NCI-H345 (cell line): ENCODE measurements at places on chromosomes 1 and 21.
A peak's percentile ranks its signal among the peaks of the same experiment; 100 is the strongest.

- no peak for DNase-seq
Observed at GRCh38 chr1:47993416-47993740, 3.8 kb downstream of the TRABD2B start.

- DNase-seq: no peak
Observed at GRCh38 chr1:3027611-3028371, 6.5 kb downstream of the ACTRT2 start.

DNA sequence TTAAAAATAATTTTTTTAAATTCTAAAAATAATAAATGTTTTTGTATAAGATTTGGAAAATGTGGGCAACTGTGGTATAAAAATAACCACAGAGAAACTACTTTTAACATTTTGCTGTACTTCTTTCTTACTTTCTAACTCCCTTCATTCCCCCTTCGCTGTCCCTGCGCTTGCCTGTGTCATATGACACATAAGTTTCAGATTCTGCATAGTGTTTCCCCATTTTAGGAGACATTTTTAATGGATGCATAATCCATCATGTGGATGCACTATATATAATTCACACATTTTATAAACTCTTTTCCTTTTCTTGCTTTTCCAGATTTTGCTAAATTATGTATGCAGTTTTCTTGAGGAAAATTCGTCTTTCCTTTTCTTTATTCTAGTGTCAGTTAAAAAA lies 16.3 kb downstream of the ATG4C start:
- no peak for DNase-seq

DNA sequence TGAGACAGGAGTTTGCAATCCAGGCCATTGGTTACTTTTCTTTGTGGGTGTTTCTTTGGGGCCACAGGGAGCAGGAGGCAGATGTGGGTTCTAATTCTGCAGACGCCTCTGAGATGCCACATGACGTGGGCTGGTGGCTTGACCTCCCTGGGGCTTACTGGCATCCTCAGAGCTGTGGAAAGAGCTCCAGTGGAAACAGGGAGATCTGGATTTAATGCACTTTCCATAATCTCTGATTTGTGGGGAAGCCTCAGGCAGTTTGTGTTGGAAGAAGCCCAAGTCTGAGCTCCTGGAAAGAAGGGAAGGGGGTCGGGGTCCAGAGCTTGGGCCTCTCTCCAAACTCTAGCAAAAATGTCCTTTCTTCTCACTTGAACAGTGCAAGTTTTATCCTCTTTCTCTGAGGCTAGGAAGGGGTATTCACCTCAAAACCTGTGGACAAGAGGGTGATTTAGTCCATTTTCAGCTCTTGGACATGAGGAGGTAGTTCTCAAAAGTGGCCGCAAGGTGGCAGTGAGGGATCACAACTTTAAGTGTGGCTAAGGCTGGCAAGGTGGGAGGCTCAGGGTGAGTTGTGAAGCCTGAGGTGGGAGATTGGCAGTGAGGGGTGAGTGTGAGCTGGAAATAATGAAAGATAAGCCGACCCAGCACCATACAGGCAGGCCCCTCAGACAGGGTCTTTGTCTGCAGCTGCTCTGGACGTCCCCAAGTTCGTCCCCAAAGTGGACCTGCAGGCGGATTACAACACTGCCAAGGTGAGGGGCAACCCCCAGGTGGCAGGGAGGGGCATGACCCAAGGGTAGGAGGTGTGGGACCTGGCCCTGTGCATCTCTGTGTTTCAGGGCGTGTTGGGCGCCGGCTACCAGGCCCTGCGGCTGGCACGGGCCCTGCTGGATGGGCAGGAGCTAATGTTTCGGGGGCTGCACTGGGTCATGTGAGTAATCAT lies 9.2 kb downstream of the IKBKE start:
- peak; percentile 56 for DNase-seq

GRCh38 chr1:41380979-41381691 lies 19.9 kb downstream of the FOXO6 start:
- peak; percentile 90 for DNase-seq

DNA sequence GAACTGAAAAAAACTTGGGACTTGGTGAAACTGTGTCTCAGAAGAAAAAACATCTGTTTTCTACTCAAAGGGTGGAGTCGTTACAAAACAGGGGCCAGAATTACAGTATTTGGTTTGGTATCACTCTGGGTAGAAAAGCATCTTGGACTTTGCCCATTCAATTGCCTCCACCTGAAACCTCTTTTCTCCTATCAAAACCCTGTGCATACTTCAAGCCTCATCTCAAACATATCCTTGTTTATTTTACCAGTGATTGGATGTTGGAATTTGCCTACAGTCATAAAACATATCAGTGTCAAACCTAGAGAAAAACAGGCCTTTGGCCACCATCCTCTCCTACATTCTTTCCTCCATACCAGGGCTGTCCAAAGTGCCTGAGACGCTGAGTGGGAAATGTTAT lies 281.5 kb downstream of the PLPP3 start:
- DNase-seq: no peak

DNA sequence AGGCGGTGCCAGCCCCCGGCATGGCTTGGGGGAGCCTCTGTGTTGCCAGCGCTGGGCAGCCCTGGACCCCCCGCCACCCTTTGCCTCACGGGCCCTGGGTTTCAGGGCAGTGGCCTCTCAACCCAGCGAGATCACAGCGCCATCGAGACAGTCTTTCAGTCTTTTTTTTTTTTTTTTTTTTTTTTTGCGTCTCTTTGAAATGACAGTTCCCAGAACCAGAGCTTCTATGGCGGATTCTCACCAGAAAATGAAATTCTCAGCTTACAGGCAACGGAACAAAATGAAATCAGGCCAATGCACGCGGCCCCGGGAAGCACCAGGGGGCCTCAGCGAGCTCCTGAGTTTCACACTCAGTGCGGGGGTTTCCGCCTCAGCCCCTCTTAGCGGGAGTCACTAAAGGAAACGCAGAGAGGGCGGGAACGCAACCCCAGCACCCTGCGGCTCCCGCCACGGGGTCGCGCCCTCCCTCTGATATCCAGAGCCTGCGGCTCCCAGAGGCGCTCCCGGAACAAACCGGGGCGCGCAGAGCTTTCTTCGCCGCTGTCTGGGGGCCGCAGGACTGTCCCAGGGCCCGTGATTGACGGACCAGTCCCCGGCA lies 8.0 kb upstream of the COL6A1 start:
- peak; percentile 36 for DNase-seq

DNA sequence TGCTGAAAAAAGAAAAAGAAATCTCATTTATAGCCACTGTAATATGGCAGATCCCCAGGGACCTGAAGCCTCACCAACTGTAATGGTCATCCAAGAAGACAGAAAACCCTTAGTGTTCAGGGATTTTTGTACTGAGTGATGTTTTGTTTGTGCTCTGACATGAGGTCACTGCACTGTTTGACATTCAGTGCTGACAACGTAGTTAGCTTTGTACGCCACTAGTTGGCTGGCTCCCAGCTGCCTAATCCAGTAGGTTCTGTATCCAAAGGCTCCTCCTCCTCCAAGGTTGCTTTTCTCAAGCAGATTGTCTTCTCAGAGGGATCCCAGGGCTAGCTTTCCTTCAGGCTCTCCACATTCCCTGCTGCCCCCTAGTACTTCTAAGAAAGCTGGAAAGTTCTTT lies 9.5 kb upstream of the YRDC start:
- no peak for DNase-seq

DNA sequence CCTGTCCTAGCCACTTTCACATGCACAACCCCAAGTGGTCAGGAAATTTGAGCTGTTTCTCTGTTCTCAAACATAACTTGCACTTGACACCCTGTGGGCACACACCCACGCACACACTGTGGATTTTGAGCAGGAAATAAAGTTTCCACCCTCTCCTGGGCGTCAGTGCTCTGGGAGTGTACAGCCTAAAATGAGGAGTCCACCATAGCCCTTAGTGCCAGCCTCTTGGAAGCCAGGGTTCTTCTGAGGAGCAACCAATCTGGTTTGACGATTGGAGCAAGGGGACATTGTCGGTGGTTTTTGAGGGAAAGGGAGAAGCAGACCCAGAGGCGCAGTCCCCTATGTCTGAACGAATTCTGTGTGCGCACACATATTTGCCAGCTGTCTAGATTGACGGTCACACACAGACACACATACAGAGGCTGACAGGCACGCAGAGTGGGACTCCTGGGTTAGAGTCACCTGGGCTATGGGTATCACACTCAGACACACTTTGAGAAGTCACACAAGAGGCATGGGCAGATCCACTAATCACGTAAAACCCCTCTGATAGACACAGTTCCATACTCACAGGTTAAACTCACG lies 2.7 kb downstream of the DMBX1 start:
- no peak for DNase-seq

- DNase-seq: no peak
Observed at GRCh38 chr1:247551721-247552120, 2.8 kb downstream of the GCSAML start.

DNA sequence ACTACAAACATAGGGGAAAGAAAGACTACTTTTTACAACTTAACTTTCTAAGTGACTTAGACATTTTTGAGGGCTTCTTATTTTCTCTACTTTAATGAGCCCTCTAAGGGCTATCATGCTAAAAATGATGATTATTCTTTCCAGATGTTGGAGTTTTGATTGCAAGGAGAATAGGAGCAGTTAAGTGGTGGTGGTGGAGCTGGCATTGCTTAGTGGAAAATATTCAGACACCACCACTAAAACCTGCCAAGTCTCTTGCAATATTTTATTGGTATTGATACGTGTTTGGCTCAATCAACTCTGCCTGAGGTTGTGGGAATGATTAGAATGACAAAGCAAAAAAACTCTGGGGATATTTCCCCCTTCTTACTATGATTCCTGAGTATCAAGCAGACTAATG lies 82.6 kb upstream of the PTGFR start:
- DNase-seq: no peak

DNA sequence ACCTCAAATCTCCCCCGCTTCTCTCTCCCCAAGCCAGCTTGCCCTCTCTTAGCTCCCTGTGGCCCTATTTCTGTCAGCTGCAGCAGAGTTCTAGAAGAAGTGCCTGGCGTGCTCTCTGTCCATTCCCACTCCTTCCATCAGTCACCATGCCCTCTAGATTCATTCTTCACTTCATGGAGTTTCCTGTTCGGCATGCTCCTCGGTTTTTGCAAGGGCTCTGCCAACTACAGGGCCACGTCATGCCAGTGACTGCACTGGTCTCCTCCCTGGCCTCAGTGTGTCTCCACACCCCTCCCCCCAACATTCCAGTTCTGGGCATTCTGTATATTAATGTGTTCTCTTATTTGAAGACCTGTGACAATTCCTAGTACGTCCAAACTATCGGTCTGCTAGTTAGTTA lies 113.9 kb downstream of the SLC45A1 start:
- no peak for DNase-seq

- DNase-seq: no peak
Observed at GRCh38 chr1:155334962-155335361, 14.3 kb downstream of the RUSC1 start.

DNA sequence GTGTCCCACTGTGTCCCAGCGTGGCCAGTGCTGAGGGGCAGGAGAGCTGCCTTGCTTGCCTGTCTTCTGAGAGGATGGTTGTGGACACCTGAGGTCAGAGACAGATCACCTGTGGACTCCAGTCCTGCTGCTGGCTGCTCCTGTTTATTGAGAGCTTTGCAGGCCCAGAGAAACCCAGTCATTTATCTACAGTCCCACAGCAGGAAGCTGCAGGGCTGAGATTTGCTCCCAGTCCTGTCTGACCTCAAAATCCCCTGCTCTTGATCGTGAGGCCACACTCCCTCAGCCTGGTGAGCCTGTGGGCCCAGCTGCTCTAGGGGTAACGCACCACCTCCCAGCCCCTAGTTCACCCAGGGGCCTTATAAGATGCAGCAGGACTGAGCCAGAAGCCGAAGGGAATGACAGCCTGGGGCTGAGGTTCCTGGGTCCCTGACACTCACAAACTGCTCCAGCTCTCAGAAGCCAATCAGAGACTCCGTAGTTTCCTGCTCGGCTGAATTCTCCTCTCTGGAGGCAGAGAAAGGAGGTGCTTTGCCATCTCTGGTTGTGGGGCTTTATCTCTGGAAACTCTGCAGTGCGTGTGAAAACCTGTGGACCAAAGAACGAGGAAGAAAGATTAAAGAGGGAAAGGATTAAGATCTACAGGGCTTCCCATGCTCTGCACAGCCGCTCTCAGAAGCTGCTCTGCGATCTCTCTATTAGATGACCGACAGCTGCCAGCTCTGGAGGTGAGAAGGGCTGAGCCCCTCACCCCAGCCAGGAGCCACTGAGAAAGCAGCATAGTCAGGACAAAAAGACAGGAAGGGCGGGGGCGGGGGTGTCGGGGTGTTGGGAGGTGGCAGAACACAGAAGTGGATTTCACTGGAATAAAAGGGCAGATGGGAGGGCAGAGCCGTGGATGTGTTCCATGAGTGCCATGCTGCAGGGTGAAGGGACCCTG lies 39.1 kb downstream of the UBIAD1 start:
- no peak for DNase-seq

DNA sequence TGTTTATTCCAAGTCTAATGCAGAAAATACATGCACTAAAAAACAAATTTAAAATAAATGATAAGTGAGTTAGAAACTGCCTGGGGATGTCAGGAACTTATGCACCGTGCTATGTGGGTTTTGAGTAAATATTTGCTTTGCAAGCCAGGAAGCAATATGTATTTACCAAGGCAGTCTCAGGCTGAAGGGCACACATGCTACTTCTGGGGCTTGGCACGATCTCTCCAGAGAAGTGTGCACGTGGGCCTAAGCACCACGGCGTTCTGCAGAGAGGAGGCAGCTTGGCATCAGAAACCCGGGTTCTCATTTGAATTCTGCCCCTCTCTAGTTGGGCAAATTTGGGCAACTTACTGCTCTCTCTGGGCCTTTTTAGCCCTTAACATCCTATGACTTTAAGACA lies 72.6 kb upstream of the ROR1 start:
- DNase-seq: peak; percentile 69

- no peak for DNase-seq
Observed at GRCh38 chr1:155598842-155599331, 11.1 kb upstream of the MSTO1 start.

GRCh38 chr1:173440430-173440829 lies 36.7 kb upstream of the PRDX6 start:
- no peak for DNase-seq

GRCh38 chr1:168470901-168471431 lies 72.8 kb downstream of the XCL2 start:
- DNase-seq: peak; percentile 14

- no peak for DNase-seq
Observed at GRCh38 chr21:42080788-42081083, 9.6 kb downstream of the UMODL1 start.

DNA sequence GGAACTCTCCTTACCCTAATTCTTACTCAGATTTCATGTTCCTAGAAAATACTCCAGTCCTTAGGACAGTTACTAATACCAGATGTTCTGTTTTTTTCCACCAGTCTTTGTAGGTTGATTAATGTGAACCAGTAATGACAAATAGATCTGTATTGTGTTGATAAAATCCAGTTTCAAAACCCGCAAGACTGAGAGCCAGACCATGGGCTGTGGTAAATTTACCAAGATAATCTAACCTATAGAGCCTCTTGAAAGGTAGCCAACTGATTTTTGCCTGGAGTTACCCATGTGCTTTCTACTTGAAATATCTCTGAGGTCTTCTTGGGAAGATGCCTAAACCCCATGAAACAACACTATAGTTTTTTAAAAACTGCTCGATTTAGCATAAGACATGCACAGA lies 46.5 kb upstream of the CDC7 start:
- no peak for DNase-seq

- peak; percentile 2 for DNase-seq
Observed at GRCh38 chr21:23725576-23725975, 1881.7 kb downstream of the MRPL39 start.
